ENCODE measurements at places on chromosomes 4 and X.

GRCh38 chrX:100680756-100681155 lies 36.8 kb downstream of the SRPX2 start:
- no peak for DNase-seq

- DNase-seq, result no peak
Observed at GRCh38 chrX:71302461-71303213, 1.1 kb downstream of the ITGB1BP2 start.

- DNase-seq, result peak; percentile 58
Observed at GRCh38 chr4:89438102-89438831, 130.7 kb upstream of the GPRIN3 start.

DNA sequence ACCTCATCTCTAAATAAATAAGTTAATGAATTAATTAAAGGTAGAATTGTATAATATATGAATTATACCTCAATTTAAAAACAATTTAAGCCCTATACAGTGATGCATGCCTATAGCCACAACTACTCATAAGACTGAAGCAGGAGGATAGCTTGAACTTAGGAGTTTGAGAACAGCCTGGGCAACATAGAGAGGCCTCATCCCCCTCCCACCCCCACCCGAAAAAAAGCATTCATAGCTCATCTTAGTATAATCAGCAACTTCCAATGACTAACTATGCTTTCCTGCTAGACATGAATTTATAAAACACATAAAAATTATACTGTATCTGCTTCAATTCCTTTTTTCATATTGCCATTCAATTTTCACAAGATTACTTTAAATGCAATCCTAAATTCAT lies 1.6 kb downstream of the LRBA start:
- DNase-seq, result no peak

DNA sequence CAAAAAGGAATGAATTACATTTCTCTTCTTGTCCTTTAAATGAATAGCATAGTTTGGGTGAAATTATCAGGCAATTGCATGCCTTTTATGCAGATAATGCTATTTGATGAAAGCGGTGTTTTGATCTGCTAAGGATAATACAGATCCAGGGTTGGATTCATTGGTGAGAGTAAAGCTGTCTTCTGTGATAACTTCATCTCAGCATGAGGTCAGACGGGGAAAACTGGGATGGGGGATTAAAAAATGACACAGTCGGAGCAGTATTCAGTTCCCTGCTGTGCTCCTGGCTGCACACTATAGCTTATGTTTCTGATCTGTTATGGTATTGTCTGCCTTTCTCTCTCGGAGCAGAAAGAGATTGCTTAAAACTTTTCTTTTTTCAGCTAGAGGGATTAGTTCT lies 105.9 kb upstream of the TENM3 start:
- DNase-seq, result peak; percentile 31

DNA sequence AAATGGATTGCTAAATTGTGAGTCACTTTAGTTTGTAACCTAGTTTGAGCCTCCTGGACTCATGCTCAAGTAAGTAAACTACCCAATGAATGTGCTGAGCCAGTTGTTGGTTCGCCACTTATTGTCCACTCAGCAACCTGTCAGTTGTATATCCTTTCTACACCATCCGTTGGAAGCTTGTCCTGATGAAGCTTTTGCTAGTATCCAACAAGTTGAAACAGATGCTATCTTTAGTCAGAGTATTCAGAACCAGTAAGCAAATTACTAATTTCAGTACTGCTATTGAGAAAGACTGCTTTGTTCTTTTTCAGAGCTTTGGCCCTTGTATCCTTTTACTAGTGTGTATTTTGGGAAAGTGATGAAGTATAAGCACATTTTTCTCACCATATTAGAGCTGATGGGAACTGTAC lies 4.3 kb upstream of the NAA15 start:
- no peak for DNase-seq

- DNase-seq, result no peak
Observed at GRCh38 chrX:55713631-55714030, 3.9 kb upstream of the RRAGB start.

DNA sequence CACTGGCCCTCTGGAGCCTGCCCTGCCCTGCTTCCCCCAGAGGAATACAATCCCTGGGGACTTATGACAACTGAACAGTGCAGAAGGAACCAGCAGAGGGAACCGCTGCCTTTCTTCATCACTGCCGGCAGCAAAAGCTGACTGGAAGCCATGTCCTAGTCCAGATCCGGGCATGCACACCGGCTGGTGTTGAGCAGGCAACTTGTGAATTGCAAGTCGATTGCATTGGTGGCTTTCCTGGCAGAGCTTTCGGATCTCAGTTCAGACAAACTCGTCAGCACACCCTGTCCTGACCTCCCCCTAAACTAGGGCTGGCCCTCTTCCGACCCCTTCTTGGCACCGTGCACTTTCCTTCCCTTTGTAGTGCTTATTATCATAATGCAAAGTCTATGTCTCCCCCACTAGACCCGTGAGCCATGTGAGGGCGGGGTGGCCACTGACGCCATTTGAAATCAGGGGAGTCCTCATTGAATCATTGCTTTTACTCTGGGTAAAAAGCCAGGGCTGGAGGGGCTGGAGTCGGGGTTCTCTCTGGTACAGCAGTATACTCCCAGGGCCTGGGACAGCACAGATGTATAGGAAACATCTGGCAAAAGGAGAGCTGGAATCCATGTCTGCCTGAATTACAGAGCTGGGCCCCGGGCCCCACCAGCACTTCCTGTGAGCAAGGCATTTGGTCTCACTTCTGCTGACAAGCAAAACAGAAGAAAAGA lies 1.8 kb downstream of the ARHGAP4 start:
- DNase-seq, result peak; percentile 57

DNA sequence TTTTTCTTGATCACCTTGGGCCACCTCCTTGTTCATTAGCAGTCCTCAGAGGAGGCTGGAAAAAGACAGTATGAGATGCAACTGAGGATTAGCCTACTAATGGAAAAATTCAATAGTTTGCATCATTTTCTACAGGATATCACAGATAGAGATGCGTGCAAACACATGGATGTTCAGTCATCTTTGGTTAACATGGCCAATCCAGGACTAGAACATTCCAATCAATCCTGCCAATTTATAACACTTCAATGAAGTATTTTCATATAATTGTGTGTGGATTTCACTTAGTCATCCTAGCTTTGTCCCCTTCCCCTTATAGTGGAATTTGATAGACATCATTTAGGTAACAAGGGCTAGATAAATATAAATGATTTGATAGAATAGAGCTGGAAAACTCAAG lies 42.7 kb downstream of the MAML3 start:
- DNase-seq, result no peak
